H9 (cell line): ENCODE measurements at places on chromosomes 7 and 10. TPM values are rescaled to one million over a fixed set of nuclear protein-coding genes. Genes with fewer than 3 reads are reported as not detected.

CREB5 gene
- 3.3 and 4.0 TPM in 2 replicates for total RNA-seq

ZPBP gene
- not detected in 2 replicates for total RNA-seq

OR2A5 gene
- total RNA-seq = not detected in 2 replicates

DNA sequence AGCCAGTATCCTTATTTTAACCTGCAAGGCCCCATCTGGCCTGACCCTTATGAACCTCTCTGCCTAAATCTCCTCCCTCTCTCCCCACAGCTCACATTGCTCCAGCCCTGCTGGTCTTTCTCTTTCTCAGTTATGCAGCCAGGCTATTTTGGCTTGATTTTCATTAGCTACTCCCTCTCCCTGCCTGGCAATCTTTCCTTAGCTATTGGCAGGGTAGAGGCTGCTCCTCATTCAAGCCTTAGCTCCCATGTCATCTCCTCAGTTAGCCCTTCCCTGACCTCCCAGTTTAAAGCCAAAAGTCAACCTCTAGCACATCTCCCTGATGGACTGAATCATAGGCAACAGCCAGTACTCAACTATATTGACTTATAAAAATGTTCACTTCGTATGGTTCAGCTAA lies 214.4 kb upstream of the CELF2 start:
- H3K27ac ChIP-seq = no peak overlapping the region
- no peaks in the 10 kb centered on the region for H3K36me3 ChIP-seq
- DNase-seq = no peak
- H3K27me3 ChIP-seq = no peaks in the 10 kb centered on the region
- H3K4me1 ChIP-seq = peaks cover 3% of the 10 kb centered on the region; the same call in 1 of the 2 replicates

GRCh38 chr10:75818552-75818951 lies 387.1 kb downstream of the LRMDA start:
- DNase-seq = no peak
- H3K4me1 ChIP-seq = no peaks in the 10 kb centered on the region

GRCh38 chr7:141122736-141123135 lies 48.9 kb downstream of the TMEM178B start:
- no peaks in the 10 kb centered on the region for H3K36me3 ChIP-seq
- no peak overlapping the region for H3K4me3 ChIP-seq
- DNase-seq = no peak
- no peak overlapping the region for H3K27ac ChIP-seq

DNA sequence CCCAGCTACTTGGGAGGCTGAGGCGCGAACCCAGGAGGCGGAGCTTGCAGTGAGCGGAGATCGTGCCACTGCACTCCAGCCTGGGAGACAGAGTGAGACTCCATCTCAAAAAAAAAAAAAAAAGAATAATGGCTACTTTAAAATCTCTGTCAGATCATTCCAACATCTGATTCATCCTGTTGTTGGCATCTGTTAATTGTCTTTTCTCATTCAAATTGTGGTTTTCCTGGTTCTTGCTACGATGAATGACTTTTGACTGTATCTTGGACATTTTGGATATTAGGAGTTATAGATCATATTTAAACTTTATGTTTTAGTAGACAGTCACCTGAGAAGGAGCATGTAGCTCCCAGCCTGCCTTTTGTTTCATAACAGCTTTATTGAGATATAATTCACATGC lies 8.5 kb downstream of the TPST1 start:
- no peak overlapping the region for H3K4me3 ChIP-seq
- DNase-seq = no peak
- H3K27me3 ChIP-seq = no peaks in the 10 kb centered on the region
- no peaks in the 10 kb centered on the region for H3K4me1 ChIP-seq
- peaks cover 3% of the 10 kb centered on the region; the same call in 1 of the 2 replicates for H3K36me3 ChIP-seq
- H3K27ac ChIP-seq = no peak overlapping the region

DNA sequence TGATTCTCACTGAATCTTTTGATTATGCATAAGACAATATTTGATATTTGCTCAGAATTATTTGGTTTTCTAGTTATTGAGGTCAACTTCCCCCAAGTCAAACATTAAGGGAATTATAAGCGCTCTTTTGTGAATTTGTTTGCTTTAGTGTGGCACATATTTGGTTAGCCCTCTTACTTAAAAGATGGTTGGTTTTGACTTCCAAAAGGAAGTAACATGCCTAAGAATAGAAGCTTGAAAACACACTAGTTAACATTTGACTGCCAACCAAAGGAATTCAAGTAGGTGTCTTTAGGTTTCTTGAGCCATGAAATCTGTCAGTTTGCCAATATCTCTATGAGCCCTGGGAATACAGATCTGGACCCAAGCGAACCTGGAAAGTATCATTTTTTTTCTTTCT lies 24.9 kb downstream of the STEAP4 start:
- no peak overlapping the region for H3K27ac ChIP-seq
- no peaks in the 10 kb centered on the region for H3K27me3 ChIP-seq
- H3K4me1 ChIP-seq = no peaks in the 10 kb centered on the region
- no peak overlapping the region for H3K4me3 ChIP-seq

DNA sequence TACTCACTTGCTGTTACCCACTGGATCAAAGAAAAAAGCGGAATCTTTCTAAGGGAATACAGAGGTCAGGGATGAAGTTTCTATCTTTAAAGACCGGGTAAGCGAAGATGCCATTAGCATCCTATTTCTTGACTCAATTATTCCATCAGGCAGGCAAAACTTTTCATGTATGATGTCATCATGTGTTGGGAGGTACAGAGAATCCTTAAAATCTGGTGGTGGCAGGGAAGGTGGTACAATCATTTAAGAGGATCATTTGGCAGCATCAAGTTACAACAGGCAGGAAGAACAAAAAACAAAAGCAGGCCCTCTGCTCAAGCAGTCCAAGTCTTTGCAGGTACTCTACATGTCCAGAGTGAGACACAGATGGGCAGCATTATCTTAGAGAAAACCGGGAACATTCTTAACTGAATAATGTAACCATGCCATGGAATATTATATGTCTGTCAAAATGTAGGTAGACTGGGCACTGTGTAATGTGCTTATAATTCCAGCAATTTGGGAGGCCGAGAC lies 3.8 kb downstream of the URGCP start:
- H3K36me3 ChIP-seq = no peaks in the 10 kb centered on the region
- no peak for DNase-seq
- H3K4me1 ChIP-seq = 0 out of 2 replicates have a peak, but pooled peaks cover 3% of the 10 kb centered on the region
- H3K4me3 ChIP-seq = no peak overlapping the region
- no peak overlapping the region for H3K27ac ChIP-seq

GRCh38 chr10:59290448-59290847 lies 71.9 kb downstream of the FAM13C start:
- no peaks in the 10 kb centered on the region for H3K36me3 ChIP-seq
- no peak overlapping the region for H3K4me3 ChIP-seq
- H3K27me3 ChIP-seq = no peaks in the 10 kb centered on the region
- H3K4me1 ChIP-seq = peaks cover 10% of the 10 kb centered on the region; the same call in 1 of the 2 replicates
- DNase-seq = no peak

- H3K4me3 ChIP-seq = no peak overlapping the region
- H3K4me1 ChIP-seq = peaks cover 3% of the 10 kb centered on the region; the same call in 1 of the 2 replicates
- H3K36me3 ChIP-seq = peaks cover 10% of the 10 kb centered on the region
These were observed 57.0 kb downstream of the BRAF start for GRCh38 chr7:140867467-140868462.

DNA sequence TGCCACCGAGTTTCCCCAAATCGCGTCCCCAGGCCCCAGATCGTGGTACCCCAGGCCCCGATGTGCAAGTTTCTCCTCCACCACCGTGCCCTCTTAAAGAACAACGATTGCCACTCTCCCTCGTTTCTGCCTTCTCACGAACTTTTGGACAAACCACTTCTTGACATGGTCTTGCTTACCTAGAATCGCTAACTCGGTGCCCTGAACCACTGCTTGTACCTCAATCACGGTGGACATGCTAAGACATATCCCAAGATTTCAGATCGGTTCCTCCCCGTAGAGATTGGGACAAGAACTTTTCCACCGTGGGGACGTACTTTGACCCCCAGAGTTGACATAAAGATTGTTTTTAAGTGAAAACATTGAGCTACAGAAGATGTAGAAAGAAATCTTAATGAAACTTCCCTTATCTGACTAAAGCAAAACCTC lies 477 bp upstream of the ZC3HAV1 start:
- no peaks in the 10 kb centered on the region; the same call in 1 of the 2 replicates for H3K27me3 ChIP-seq
- no peaks in the 10 kb centered on the region for H3K36me3 ChIP-seq
- H3K27ac ChIP-seq = no peak overlapping the region
- peak overlapping the region; percentile 90 for H3K4me3 ChIP-seq

DNA sequence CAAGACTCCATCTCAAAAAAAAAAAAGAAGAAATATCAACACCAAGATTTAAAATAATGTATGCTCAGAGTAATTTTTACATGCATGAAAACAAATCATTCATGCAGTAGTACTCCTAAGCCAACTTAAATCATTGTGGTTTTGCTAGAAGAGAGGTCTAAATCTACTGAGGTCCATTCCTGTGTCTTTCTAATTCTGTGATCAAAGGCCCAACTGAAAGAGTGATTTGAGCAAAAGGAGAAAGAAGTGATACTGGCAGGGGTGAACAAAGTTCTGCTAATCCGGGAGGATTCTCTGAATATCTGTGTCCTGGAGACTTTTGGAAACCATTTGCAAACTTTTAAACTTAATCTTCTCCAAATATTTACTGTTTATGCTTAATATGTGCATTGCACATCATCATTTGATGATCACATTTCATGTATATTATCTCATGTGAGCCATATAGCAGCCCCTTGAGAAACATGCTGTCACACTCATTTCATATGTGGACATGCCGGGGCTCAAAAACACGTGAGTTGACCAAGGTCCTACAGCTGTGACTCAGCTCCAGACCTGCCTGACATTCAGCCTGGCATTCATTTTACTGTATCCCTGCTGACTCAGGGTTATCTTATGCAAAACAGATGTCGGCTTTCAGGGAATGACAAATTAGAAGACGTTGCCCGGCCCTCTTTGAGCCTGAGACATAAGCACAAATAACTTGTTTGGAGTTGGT lies 76.4 kb downstream of the FAM107B start:
- H3K4me3 ChIP-seq = no peak overlapping the region
- H3K27me3 ChIP-seq = no peaks in the 10 kb centered on the region
- DNase-seq = no peak

- no peaks in the 10 kb centered on the region for H3K27me3 ChIP-seq
- peak; percentile 18 for DNase-seq
- no peak overlapping the region for H3K4me3 ChIP-seq
- H3K27ac ChIP-seq = no peak overlapping the region
- H3K36me3 ChIP-seq = no peaks in the 10 kb centered on the region; the same call in 2 of the 3 replicates
These were observed 7.0 kb downstream of the ATP6V0E2 start for GRCh38 chr7:149880638-149881311.

GRCh38 chr10:103038570-103038969 lies 120.5 kb downstream of the CNNM2 start:
- no peak overlapping the region for H3K4me3 ChIP-seq
- no peak overlapping the region for H3K27ac ChIP-seq
- H3K4me1 ChIP-seq = peaks cover 7% of the 10 kb centered on the region
- H3K36me3 ChIP-seq = no peaks in the 10 kb centered on the region
- H3K27me3 ChIP-seq = no peaks in the 10 kb centered on the region

GRCh38 chr10:70662362-70663220 lies 9.7 kb upstream of the ADAMTS14 start:
- no peak for DNase-seq
- H3K27ac ChIP-seq = no peak overlapping the region
- peaks cover 9% of the 10 kb centered on the region for H3K36me3 ChIP-seq
- no peak overlapping the region for H3K4me3 ChIP-seq
- H3K27me3 ChIP-seq = no peaks in the 10 kb centered on the region

GRCh38 chr7:92633211-92633906 lies 43.2 kb upstream of the FAM133B start:
- H3K4me3 ChIP-seq = no peak overlapping the region
- H3K27ac ChIP-seq = no peak overlapping the region
- H3K27me3 ChIP-seq = no peaks in the 10 kb centered on the region
- no peak for DNase-seq
- H3K36me3 ChIP-seq = no peaks in the 10 kb centered on the region
- no peaks in the 10 kb centered on the region for H3K4me1 ChIP-seq

DNA sequence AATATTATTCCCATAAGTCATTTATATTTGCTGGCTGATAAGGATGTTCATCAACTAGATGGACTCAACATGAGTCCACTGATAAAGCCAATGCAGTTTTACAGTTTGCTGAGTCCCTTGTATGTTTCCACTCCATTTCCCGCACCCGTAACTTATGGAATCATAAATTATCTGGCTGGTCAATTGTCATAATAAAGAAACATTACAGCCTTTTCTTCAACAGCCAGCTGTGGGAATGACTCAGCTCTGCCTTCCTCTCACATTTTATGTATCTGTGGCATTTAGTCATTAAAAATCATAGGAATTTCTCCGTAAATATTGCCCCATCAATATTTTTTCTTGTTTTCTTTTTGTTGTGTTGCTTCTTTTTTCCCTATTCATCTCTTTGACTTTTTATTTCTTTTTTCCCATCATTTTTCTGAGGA lies 22.3 kb upstream of the TMEM26 start:
- H3K27me3 ChIP-seq = no peaks in the 10 kb centered on the region
- H3K36me3 ChIP-seq = no peaks in the 10 kb centered on the region
- H3K4me1 ChIP-seq = peaks cover 3% of the 10 kb centered on the region; the same call in 1 of the 2 replicates
- H3K27ac ChIP-seq = no peak overlapping the region

- no peaks in the 10 kb centered on the region for H3K36me3 ChIP-seq
- H3K27me3 ChIP-seq = no peaks in the 10 kb centered on the region
- DNase-seq = no peak
- no peak overlapping the region for H3K4me3 ChIP-seq
These were observed 165.5 kb downstream of the SNX13 start for GRCh38 chr7:17774716-17775288.

DNA sequence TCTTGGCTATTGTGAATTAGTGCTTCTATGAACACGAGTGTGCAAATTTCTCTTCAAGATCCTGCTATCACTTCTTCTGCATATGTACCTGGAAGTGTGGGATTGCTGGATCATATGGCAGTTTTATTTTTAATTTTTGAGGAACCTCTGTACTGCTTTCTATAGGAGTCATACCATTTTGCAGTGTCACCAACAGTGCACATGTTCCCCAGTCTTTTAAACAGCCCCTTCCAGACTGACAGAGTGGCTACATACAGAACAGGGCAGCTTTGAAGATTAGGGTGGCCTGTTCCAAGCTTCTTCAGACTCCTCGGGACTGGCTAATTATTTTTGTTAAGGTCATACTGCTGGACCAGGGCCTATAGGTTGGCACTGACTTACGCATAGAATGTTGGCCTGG lies 82.9 kb downstream of the AUTS2 start:
- no peaks in the 10 kb centered on the region; the same call in none of the 2 replicates for H3K4me1 ChIP-seq
- DNase-seq = no peak
- no peak overlapping the region for H3K4me3 ChIP-seq
- H3K27me3 ChIP-seq = no peaks in the 10 kb centered on the region
- H3K36me3 ChIP-seq = no peaks in the 10 kb centered on the region

GRCh38 chr10:127423218-127423915 lies 125.7 kb upstream of the NPS start:
- no peak overlapping the region for H3K27ac ChIP-seq
- H3K27me3 ChIP-seq = no peaks in the 10 kb centered on the region
- H3K36me3 ChIP-seq = peaks cover 17% of the 10 kb centered on the region; the same call in 2 of the 3 replicates
- H3K4me1 ChIP-seq = no peaks in the 10 kb centered on the region
